Hematopoietic multipotent progenitor cell treated with erythropoietin and hydrocortisone succinate and interleukin-3 and kit ligand, for 6 days (in vitro differentiated cells): ENCODE measurements at places on chromosomes 16 and 17.

DNA sequence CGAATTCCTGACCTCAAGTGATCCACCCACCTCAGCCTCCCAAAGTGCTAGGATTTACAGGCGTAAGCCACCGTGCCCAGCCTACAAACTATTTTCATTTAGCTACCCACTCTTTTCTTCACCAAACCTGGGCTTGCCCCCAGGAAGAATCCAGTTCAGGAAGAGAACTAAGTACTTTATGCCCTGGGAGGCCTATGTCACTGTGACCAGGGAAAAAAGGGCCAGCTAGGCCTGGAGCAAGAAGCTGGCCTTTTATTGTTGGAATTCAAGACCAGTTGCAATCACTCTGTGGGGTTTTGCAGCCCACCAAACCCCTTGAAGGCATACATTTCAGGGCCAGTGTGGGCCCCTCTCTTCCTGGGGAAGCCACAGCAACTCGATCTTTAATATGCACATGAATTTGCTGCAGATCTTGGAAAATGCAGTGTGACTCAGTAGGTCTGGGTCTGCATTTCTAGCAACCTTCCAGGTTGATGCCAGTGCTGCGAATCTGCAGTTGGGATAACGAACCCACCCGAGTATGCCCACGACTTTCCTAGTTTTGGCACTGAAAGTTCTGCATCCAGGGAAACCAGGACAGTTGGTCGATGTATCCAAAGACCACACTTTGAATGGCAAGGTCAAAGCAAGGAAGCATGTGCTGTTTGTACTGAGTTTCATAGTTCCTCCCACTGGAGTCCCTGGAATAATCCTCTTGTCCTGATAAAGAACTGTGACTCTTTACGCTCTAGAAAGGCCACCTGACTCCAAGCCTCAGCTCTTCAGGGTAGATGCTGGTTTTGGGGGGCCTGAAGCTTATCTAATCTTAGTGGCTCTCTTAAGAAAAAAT, 7.2 kb upstream of the MRPS23 start:
- no peak for DNase-seq

GRCh38 chr17:62179525-62180161, 114.6 kb upstream of the MED13 start:
- DNase-seq, result peak; percentile 30

DNA sequence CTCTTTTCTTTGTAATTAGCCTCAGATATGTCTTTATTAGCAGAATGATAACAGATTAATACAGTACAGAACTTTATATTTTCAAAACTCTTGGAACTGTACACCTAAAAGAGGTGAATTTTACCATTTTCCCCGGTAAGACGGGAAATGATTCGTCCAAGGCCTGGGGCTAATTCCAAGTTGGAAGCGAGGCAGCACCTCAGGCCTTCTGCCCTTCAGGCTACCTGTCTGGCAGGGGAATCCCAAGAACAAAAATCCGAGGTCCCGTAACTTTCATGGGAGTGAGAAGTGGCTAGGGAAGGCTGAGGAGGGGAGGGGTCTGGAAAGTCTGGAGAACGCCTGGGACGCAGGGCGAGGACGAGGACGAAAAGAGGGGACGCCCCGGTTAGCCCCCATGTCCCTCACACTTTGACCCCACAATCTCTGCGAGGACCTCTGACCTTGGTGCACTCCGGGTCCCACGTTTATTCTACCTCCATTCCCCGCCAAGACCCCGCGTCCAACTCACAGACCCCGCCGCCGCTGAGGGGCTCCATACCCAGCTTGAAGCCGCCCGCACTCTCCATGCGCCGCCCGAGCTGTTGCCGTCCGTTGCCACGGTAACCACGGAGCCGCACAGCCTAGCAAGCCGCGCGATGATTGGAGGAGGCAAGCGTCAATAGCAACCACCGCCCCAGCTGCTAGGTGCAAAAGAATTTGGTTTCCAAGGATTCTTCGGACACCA, at the start of gene HYDIN:
HYDIN (minus strand) TSS at position 601 of the 724 bp plus-strand sequence. CDS start 43,827 bp downstream, outside the sequence.
- DNase-seq, result peak; percentile 44

- DNase-seq, result no peak
These were observed 1.3 kb downstream of the GNAO1 start for GRCh38 chr16:56192635-56192945.

GRCh38 chr16:87850009-87851006, 19.0 kb downstream of the SLC7A5 start:
- peak; percentile 78 for DNase-seq

- no peak for DNase-seq
These were observed 155.5 kb downstream of the ZNF423 start for GRCh38 chr16:49700251-49701064.

GRCh38 chr17:44115585-44116415, 7.6 kb downstream of the HDAC5 start:
- peak; percentile 55 for DNase-seq
